Mesothelial cell of epicardium (in vitro differentiated cells): ENCODE measurements at places on chromosomes 6 and 20.
A peak's percentile ranks its signal among the peaks of the same experiment; 100 is the strongest.

GRCh38 chr20:7692478-7692877, 247.8 kb downstream of the HAO1 start:
- no peak for DNase-seq

- no peak for DNase-seq
Measured at GRCh38 chr6:149037051-149037671, 280.4 kb upstream of the TAB2 start.

DNA sequence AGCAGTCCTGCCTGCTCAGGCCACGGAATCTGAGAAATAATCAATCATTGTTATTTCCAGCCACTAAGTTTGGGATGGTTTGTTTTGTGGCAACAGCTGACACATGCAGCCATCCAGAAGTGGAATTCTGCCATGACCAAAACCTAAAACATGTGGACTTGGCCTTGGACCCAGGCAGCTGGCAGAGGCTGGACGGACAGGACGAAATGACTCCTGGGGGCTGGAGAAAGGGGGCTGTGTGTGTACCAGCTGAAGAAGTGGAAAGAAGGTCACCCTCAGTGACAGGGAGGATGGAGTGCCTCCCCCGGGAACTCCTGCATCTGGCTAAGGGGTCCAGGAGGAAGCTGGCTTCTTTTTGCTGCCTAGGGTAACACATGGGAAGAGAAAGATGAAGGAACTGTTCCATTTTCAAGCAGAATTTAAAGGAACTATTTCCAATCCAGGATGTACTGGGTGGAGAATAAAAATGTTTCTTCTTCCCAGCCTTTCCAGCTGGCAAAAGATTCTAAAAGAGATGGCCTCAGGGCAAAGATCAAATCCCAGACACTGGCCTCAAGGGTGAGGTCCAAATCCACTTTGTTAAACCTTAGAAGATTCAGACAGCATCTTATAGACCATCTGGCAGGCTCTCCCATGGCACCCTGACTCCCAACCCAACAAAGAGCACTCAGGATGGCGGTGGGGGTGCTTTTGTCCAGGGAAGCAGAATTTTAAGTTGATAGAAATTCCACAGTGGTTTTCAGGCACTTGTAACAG, 14.3 kb downstream of the SERPINB6 start:
- peak; percentile 7 for DNase-seq

GRCh38 chr6:30766461-30767157, 22.3 kb upstream of the IER3 start:
- DNase-seq, result no peak

DNA sequence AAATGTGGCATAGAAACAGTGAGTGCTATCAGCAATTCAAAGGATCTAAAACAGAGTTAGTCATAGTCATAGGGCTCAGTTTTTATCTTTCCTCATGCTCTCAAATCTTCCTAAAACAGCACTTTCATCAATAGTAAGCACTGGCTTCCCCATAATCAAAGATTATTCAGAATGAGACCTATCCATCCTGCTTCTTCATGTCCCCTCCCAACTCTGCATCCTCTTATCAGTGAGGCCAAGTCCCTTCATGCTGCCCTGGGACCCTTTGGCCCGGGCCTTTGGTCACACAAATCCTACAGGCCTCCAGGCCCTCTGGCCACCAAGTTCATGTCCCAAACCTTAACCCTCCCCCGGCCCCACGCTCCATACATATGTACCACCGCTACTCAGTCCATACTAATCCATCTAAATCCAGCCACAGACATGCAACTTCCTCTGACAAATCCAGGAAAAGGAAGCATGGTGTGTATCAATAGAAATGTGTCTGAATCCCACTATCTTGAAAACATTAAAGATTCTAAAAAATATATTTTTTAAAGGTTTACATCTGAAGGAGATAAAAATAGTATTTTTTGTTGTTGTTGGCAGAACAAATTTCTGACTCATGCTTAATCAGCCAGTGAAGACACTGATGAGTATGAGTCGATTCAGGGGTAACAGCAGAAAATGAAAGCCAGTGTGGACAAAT, 143.5 kb downstream of the PDE7B start:
- DNase-seq, result no peak

GRCh38 chr6:52389626-52390360, 27.8 kb downstream of the PAQR8 start:
- no peak for DNase-seq

- DNase-seq, result no peak
Measured at GRCh38 chr20:23084845-23085365, 1.2 kb downstream of the CD93 start.

DNA sequence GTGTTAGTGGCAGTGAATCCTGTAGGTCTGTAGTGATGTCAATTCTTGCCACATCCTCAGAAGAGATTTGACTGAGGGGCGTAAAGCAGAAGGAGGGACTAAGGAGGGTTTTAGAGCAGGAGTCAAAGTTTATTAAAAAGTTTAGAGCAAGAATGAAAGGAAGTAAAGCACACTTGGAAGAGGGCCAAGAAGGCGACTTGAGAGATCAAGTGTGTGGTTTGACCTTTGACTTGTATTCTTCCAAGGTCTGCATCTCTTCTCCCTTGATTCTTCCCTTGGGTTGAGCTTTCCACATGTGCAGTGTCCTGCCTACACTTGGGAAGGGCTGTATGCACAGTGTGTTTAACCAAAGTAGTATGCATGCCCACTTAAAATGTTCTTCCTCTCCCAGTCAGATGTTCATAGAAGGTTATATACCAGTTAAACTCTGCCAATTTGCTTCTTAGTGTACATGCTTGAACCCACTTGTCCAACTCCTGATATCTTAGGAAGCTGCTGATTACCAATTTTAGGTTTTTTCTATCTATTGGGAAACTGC, 627.6 kb downstream of the MMUT start:
- no peak for DNase-seq

- no peak for DNase-seq
Measured at GRCh38 chr6:234706-235372, 57.4 kb upstream of the DUSP22 start.

DNA sequence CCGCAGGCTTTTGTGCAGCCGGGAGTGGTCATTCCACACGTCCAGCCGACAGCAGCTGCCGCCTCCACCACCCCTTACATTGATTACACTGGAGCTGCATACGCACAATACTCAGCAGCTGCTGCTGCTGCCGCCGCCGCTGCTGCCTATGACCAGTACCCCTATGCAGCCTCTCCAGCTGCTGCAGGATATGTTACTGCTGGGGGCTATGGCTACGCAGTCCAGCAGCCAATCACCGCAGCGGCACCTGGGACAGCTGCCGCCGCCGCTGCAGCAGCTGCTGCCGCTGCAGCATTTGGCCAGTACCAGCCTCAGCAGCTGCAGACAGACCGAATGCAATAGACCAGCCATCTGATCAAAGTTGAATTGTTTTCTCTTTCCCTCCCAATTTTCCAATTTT, 10.6 kb downstream of the RBM24 start:
- DNase-seq, result no peak

DNA sequence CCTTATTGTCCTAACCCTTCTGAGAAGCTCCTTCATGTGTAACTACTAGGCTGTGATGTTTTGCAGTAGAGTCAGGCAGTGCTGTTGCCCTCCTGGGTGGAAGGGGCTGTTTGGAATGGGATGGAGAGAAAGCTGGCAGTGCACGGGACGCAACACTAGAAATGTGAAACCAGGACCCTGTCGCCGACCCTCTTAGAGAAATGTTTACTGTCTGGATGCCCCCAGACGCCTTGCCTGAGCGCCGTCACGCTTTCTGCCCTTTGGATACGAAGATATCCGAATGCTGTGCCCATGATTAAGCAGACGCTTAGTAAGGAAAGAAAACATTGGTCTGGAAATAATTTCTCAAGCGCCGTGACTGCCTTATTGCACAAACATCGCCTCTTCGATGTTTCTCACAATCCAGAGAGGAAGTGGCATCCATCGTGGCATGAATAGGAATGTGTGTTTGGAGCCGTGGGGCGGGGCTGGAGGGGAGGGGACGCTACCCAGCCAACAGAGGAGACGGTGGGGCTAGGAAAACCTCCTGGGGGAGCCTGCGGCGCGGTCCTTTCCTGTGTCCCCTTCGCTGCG, 661 bp upstream of the PPP1R14C start:
- no peak for DNase-seq

GRCh38 chr20:24321973-24322372, 147.5 kb upstream of the SYNDIG1 start:
- DNase-seq, result no peak

DNA sequence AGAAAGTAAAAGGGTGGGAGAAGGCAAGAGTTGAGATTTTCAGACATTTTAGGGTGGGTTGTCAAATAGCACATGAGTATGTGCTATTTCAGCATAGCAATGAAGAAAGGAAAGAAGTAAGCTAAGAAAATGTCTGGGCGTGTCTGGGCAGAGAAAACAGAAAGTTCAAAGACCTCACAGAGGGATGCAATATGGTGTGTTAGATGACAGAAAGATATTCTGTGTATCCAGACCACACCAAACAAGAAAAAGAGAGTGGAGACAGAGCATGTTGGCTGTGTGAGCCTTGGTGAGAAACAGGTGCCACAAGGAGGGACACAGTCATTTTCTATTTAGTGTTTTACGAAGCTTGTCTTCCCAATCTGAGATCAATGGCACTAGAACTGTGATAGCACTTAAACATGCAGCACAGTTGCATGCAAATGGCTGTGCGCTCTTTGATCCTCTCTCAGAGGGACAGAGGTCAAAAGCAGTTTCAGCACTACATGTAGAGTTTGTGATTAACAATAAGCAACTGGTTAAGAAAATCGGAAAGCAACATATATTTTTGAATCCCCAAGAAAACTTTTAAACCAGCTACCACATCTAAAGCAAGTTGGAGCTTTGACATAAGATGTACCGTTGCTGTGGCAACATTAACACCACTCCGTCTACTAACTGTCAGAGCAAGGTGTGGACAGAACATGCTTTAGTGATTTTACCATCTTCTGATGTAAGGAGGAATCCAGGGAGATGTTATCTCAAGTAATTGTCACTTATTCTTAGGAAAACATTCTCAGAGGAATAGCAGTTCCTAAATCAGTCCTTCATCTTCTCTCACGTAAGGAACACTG, 515.5 kb upstream of the NOX3 start:
- DNase-seq, result no peak

DNA sequence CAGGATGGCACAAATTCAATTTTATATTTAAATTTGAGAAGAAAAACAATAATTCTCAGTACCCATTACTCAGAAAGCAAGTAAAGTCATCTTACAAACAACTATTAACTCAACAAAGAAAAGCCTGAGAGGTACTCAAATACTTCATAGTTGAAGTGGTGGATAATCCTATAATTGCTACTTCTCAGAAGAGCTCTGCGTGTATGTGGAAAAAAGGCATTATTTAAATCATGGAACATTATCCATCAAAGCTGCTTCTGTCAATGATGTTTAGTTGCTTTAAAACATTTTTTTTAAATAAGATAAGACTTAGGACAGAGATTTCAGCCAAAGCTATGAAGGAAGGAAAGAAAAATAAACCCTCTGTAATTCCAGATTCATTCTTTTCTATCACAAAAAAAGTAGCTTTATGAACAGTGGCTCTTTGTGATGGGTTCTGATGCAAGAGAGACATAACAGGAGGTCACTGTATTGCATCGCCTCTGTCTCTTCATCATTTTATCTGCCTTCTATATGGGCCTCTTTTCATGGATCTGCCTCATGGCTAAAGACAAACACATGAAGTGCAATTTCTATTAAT, 367.9 kb upstream of the SLC35B3 start:
- DNase-seq, result no peak

DNA sequence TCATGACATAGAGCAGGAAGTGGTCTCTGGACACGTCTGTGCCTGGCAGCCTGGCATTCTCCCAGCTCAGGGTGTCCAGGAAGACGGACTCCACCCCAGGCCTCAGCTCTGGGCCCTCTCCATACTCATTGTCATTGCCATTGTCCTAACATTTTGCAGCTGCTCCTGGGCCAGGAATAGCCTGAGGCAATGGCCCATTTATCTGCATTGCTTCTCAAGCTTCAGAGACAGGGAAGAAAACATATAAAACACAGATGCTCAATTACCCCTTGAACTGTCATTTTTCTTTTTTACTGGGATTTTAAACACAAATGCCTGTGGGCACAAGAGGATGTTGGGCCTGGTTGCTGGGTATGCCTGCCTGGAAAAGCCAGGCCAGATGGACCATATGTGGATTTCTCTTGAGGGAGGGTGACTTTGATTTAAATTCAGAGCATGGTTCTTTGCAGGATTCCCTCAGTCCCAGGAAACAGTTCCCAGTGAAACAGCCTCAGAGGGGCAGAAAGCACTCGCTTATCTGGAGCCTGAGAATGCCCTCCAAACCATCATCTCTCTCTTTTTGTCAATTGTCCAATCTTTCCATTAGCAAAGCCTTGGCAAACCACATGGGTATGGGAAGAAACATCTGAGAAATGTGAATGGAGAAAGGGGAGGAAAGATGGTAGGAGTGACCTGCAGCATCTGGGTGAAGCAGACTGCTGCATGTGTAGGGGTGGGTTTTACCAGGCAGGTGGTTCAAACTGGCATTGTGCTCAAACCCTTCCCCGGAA, 17.9 kb downstream of the LAMP5 start:
- DNase-seq, result no peak

DNA sequence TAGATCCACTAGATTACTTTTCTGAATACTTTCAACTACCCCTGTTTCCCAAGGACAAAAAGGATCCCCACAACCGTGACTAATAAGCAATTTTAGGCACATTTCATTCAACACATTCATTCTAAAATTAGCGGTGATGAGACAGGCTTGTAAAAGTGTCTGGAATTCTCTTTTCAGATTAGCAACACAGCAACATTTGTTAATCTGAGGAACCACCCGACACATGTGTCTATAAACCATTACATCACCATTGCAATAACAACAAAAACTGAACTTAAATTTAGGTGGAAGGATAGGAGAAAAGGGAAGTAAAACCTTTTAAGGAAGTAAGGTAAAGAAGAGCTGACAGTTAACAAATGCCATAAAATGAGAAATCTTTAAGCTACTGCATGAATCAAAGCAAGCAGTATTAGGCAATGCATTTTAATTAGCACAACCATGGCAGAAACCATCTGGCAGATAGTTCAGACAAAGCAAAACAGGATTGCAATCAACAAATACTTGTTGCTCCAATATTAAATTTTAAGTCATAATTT, 49.1 kb downstream of the MAP3K7 start:
- no peak for DNase-seq

- DNase-seq, result no peak
Measured at GRCh38 chr20:37651932-37652331, 41.9 kb upstream of the CTNNBL1 start.

GRCh38 chr20:25533920-25534700, 51.2 kb downstream of the NINL start:
- no peak for DNase-seq

DNA sequence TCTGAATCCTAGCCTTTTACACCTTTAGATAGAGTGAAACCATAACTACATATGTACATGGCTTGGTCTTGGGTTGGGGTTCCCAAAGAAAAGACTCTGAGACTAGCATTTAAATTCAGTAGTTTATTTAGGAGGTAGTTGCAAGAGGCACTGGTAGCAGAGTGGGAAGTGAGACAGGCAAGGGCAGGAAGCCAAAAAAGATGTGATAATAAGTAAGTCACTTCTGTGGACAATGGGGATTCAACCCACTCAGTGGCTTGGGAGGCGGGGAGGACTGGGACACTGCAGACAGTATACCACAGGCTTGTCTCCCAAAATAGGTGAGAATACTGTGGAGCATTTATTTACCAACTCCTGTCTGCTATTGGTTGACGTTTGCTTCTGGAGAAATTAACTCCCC, 131.9 kb downstream of the SLC24A3 start:
- DNase-seq, result no peak

GRCh38 chr6:2807342-2808090, 34.1 kb downstream of the SERPINB1 start:
- DNase-seq, result no peak
